ENCODE measurements at places on chromosomes 4 and X.

- DNase-seq = no peak
Observed at GRCh38 chr4:20255823-20256222, 4.1 kb downstream of the SLIT2 start.

DNA sequence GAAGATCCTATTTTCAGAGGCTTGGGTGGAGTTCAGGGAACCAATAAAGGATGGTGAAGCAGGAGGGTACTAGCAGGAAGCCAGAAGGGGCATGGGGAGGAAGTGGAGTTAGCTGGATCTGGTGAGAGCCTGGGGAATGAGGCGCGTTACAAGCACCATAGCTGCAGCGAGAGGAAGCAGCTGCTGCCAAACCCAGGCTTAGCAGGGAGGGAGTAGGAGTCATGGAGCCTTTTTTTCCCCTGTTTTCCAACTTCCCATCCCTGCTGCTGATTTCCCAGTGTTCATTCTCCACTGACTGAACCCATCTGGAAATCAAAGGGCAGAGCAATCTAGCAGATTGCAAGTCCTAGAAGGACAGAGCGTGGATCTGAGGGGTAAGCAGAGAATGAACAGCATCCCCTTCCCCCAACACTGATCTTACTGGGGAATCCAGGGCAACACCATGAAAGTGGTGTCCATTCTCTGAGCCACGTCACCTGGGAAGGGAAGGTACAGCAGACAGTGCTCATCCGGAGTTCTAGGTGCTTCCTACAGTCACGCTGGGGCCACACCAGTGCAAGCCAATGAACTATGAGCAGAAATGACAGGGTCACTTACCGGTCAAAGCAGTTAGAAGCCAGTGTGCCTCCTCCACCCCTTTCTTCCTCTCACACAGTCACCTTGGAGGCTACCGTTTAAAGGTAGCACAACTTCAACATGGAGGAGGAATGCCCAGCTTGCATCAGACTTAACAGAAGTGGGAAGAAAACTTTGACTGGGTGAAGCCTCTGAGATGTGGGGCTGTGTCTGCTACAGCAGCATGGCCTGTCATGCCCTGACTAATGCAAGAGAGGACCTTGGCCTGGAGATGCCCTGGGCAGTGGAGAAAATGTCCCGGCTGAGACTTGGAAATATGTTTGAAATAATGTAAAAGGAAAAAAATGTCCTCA, 36.7 kb downstream of the SMIM20 start:
- no peak for DNase-seq

DNA sequence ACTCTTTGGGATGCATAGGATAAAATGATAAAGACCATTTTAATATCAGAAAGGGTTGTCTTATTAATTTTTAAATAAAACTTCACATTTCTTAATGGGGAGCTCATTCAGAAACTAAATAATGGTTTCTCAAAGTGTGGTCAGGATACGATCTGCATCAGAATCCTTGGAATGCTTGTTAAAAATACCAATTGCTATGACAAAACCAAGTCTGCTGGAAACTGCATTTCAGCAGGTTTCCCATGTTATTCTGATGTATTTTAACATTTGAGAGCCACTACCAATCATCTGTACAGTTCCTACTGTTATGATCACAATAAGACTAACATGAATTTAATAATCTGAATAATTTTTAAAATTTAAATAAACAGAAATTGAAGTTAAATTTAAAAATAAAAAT, 115.1 kb downstream of the SOWAHB start:
- no peak for DNase-seq

DNA sequence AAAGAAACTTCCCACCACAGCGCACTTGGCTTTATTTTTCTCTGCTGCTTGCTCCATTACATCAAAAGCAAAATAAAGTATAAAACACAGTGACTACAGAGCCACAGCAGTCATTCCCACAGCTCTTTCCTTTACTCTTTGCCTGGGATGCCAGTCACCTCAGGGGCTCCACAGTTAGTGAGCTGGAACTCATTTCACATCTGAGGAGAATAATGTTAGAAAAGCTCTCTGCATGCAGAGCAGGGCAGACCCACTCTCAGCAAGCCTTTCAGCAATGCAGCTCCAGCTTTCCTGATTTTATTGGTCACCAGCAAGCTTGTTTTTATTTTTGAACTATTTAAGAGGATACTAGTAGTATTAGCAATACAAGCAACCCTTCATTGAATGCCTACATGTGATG, 13.8 kb downstream of the GRXCR1 start:
- no peak for DNase-seq

DNA sequence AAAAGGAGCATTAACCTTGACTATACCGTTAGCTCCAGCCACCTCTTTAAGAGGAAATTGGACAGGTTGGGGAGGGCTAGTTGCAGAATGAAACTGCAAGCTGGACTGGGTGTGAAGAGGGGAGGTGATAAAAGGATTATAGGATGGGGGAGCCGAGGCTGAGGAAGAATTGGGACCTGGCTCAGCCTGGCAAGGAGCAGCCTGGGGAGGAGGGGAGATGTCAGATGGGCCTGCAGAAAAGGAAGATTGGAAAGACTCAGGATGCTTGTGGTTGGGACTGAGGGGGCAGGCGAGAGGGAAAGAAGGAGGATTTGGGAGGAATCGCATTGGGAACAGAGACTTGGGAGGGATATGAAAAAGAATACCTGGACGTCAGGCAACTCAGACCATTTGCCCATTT, 351.7 kb downstream of the PPP3CA start:
- DNase-seq = no peak

DNA sequence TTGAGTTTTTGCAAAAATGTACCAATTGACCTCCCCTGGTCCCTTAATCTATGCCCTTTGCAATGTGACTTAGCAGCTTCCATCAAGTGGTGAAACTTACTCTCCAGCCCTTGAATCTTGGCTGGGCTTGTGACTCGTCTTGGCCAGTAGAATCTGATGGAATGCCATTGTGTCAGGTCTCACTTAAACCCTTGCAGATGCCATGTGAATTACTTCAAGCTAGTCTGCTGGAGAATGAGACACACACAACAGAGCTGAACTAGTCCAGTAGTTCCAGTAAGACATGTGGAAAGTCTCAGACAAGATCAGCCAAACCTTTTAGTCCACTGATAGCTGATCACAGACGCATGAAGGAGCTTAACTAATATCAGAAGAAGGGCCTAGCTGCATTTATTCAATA, 567.8 kb upstream of the CPEB2 start:
- DNase-seq = no peak

DNA sequence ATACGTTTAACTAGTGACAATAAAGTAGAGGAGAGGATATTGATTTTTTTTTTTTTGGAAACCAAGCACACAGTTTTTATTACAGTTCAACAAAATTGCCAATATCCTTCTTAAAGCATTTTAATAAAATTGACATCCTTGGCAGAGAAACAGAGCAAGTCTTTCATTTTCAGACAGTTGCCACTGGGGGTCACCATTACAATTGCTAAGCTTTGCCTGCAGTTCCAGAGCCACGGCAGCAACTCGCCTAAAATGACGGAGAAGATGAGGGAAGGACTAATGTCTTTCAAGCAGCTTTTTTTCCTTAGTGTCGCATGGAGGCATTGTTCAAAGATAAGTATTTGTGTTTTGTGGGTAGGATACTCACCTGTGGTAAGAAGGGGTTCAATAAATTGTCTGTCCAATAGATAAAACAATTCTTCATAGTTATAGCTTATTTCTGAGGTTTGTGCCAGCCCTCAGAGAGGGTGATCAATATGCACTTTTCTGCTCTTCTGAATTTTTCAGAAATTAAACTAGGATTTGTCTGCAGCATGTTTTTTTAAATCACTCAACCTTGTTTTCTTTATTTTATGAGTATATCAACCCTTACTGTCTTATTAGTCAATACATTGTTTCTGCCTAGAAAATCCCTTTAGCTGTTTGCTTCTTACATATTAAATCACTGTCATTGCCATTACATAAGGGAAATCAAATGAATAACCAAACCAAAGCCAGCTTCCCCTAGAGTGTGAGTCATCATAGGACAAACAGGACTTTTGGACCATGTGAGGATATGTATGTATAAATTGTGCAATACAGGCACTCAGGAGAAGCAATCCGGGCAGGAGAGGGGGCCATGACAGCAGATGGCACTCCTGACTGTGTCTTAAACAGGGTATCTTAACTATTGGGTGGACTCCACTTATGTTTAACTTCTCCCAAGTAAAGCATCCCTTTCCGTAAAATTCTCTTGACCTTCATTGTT, 508.1 kb upstream of the ARX start:
- no peak for DNase-seq
